ENCODE measurements at places on chromosomes 4 and X.

DNA sequence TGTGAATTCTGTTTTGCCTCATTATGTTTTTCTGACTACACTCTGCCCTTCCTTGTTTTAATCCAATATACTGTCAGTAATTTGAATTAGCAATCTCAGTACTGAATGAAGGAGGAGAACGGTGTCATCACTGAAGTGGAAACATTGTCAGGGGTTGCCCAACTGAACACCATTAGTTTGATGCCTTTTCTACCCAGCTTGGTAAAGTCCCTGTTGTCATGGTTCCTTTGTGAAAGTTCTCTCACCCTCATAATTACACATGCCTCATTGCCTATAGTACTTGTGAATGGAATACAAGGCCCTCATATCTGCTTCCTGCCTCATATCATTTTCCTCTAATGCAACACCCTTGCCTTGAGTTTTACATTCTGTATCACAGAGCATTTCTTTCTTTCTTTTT, 76.9 kb downstream of the RRAGB start:
- DNase-seq, result no peak

DNA sequence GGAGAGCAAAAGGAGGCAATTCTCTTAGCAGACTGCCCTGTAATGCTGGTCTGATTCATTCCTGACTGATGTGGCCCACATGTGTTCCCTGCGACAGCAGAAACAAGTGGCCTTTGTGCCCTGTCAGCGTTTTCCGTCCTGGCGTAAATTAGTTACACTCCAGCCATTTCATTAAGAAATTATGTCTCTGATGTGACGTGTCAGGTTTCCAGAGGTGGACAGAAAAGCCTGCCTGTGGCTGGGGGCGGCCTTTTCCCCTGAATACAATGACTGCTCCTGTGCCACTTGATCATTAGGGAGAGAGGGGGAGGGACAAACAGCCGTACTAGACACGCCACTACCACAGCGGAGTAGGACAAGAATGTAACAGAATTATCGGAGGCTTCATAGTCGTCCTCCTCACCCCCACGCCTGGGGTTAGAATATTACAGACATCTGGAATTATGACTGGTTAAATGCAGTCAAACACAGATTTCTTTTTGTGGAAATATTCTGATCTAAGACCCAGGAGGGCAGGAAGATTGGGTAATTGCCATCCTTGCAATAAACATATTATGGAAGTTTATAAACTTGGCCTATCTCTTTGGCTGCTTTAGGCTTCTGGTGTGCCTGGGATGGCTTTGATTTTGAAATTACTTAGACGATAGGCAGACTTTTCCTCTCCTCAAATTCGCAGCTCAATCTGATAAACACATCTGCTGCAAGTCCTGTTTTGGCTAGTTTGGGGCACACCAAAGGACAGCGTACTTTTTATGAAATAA, 146.2 kb upstream of the BCOR start:
- DNase-seq, result peak; percentile 38

DNA sequence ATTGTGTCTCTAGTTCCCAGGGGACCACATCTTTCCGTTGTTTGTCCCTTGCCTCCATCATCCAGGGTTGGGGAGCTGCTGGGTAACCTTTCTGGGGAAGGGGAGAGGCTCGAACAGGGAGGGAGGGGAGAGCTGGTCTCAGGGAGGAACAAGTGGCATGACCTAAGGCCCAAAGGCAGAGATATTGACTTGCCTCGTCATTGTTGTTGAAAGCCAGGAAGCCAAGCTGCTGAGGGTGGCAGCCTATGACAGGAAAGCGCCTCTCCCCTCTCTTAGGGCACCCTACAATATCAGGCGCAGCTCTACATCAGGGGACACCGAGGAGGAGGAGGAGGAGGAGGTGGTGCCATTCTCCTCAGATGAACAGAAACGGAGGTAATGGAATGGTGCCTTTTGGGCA, 20.8 kb downstream of the ZNF185 start:
- DNase-seq, result no peak

DNA sequence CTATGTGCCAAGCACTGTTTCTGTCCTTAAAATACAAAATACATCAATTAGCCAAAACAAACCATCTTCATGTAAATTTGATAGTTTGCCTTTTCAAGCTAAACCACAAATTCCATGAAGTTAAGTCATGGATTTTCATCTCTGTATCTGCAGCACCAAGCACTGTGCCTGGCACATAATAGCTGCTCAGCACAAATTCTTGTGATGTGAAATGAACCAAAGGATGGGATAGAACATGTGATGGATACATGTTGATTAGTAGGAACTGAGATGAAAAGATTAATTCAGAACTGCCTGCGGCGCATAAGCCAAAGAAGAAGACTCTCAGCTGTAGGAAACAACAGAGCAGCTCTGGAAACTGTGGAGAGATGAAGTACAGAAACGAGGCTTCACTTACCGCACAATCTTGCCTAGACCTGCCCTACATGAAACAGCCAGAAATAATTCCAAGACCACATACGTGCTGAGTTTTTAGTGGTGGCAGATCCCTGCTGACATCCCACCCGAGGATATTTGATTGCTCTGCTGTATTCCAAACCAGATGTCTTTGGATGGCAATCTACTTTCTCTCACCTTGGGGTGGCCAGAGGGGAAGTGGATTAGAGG, 40.9 kb upstream of the DCLK2 start:
- no peak for DNase-seq

DNA sequence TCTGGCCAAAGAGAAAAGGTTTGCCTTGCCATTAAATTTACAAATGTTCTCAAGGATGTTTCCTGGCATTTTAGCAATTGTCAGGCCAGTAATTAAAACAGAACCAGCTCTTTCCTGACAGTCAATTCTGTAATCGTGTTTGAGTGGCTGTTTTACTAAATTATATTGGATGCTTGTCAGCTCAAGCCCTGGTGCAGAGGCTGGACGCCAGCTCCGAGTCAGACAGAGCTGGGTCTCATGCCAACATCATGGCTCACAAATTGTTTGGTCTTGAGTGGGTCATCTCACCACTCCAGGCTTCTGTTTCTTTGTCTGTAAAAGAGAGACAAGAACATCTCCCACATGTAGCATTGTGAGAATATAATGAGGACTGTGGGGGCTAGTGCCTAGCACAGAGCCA, 190.3 kb upstream of the PSAPL1 start:
- DNase-seq, result no peak

- DNase-seq, result no peak
Observed at GRCh38 chr4:10529291-10530136, 72.3 kb upstream of the ZNF518B start.

- no peak for DNase-seq
Observed at GRCh38 chrX:15033917-15034316, 160.7 kb downstream of the MOSPD2 start.

GRCh38 chrX:128728943-128729342, 676.7 kb upstream of the ACTRT1 start:
- DNase-seq, result no peak

DNA sequence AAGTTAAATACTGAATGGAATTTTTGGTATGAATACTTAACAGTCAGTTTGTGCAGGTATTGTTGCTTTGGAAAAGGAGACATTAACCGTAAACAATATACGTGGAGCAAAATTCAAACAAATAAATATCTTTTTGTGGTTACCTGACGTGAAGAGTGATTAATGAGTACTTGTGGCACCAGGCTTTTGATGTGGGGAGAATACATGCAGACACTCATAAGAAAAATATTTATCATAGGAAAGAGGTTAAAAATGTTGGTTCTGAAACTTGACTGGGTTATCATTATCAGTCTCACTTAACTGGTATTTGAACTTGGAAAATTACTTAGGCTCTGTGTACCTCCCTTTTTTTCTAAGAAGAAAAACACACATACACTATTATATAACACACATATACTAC, 136.4 kb upstream of the NDST4 start:
- no peak for DNase-seq

GRCh38 chrX:127276326-127276725, 456.8 kb downstream of the PRR32 start:
- DNase-seq, result no peak

GRCh38 chr4:112007391-112007790, 137.9 kb upstream of the FAM241A start:
- no peak for DNase-seq

DNA sequence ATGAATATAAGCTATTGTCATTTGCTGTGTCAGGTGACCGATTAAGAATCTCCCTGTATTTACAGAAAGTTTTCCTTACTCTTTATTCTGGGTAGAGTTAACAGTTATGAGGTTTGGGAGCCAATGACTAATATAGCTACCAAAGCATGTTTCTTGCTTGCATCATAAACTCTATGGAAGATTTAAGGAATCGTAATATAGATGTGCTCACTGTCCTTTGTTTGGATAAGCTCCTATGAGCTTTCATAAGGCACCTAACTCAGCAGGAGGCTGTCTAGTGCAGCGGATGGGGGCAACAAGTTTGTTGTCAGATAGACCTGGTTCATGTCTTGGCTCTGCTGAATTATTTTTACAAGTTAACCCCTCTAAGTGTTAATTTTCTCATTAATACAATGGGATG, 75.0 kb upstream of the PAQR3 start:
- DNase-seq, result no peak

DNA sequence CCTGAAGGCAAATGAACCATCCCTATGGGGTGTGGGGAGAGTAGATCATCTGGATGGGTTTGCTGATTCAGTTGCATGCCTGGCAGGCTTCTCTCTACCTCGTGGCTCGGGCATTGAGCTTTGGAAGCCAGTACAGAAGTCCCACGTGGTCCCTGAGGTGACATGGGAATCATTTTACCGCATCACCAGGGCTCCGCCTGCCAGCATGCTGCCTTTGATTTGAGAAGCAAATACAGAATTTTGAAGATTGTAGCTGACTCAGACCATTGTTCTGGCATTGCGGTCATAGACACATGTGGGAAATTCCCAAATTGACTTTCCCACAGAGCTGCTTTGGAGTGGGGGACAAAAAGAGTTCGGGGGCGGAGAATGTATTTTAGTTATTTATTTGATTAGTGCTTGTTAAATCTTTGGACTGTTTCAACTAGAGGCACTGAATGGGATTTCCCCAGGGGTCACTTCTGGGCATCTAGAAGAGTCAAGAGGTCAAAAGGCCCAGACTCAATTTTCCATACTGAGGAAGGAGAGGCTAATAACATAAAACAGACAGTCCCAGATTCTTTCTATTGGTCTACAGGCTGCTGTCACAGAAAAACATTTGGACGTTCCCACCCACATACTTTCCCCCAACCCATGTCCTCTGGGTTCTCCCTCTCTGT, 79.3 kb downstream of the NHSL2 start:
- peak; percentile 37 for DNase-seq

Measured in skin of body (tissue), 3 donors.